Lower lobe of right lung (tissue), 2 donors: ENCODE measurements at places on chromosomes 7 and 10. TPM values are rescaled to one million over a fixed set of nuclear protein-coding genes. Genes with fewer than 3 reads are reported as not detected.

The GIMAP8 gene
- 44.4 TPM for total RNA-seq

The DPP6 gene
- total RNA-seq = 0.71 TPM

The LMTK2 gene
- total RNA-seq = 24.5 TPM

- no peak for DNase-seq
Observed at GRCh38 chr10:109317746-109318366, 605.5 kb downstream of the XPNPEP1 start.

DNA sequence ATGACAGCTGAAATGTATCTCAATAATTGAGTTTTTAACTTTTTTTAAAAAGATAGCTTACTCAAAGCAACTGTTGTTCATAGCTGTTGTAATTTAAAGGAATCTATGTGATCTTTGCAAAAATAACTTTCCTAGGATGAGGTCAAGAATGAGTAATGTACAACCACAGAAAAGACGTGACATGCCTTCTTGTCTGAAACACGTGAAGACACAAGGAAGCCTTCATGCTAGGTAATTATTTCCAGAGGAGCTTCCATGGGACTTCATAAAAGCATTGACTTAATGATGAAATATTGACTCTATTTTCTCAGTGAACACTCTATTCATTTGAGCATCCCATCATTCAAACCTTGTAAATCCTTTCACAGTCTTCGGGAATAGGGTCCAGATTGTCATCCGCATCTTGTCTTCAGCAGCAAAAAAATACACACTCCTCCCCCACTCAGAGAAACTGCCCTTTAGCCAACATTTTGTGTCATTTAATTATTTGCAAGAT lies 528.0 kb downstream of the NRG3 start:
- no peak for DNase-seq
